ENCODE measurements at places on chromosomes 2 and 18.

DNA sequence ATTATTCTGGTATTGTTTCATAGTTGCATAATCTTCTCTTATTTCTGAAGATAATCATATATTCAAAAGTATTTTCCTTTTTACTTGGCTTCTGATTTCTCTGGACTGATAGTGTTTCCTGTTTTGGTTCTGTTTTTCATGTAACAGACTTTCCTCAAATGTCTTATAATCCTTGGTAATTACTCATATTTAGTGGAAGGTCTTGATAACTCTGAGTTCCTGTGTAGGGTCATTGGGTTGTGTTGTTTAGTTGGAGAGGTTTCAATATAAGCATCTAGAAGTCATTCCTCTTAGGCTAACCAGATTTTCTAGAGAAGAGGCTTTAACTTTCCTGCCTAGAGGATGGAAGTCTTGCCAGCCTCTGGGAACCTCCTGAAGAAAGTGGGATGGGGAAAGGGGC is 23.8 kb downstream of the MFSD6 start:
- DNase-seq = no peak

DNA sequence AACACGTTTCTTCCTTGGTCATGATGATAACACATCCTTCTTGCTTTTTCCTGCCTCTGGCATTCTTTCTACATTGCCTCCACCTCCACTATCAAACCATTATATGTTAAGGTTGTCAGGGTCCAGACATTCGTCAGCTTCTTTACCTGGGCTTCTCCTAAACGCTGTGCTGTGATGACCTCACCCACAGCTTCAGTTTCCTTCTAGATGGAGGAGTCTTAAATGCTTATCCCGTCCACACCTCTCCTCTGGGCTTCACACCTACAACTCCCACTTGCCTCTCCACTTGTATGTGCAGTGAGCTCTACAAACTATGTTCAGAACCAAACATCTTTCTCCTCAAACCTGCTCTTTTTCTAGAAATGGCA is 666 bp upstream of the STAT1 start:
- DNase-seq = no peak

GRCh38 chr2:105934467-105934866 is 189.8 kb downstream of the NCK2 start:
- DNase-seq = no peak

- no peak for DNase-seq
Observed at GRCh38 chr18:28143725-28144124, 33.2 kb downstream of the CDH2 start.

DNA sequence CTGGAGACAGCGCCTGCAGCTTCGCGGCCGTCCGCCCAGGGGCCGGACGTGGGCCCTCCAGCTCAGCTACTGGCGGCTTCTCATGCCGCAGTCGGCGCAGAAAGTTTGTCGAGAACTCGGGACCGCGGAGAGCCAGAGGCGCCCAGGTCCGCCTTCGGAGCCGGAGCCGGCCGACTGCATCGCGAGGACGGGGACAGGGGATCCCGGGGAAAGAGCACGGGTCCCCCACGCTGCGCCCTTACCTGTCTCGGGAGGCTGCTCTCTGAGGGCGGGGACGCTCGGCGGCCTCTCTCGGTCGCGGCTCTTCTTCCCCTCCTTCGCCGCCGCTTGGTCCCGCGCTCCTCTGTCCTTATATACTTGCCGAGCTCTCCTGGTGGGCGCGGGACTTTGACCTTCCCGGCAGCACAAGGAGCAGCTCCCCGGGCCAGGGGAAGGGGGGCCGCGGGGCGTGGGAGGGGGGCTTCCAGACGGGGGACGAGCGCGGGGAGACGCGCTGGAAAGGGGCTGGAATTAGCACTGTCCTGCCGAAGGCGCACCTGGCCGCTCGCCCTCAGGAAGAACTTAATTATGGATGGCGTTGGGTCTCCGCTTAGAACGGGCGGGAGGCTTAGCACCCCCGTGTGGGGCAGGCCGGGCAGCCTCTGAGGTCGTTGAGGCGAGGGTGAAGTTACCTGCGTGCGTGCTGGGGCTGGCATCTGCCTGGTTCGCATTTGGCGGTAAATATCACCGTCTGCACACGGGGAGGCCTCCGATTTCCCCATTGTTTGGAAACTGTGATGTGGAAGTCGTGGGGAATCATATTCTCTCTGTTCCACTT is at the start of gene POMC:
Gene POMC, minus strand, starts transcription at position 325 of the 817 bp plus-strand sequence. CDS start 3,808 bp downstream, outside the sequence.
- peak; percentile 12 for DNase-seq

- peak; percentile 77 for DNase-seq
Observed at GRCh38 chr2:47336259-47337238, 66.4 kb upstream of the MSH2 start.

- no peak for DNase-seq
Observed at GRCh38 chr18:67216846-67217245, 299.7 kb downstream of the DSEL start.

DNA sequence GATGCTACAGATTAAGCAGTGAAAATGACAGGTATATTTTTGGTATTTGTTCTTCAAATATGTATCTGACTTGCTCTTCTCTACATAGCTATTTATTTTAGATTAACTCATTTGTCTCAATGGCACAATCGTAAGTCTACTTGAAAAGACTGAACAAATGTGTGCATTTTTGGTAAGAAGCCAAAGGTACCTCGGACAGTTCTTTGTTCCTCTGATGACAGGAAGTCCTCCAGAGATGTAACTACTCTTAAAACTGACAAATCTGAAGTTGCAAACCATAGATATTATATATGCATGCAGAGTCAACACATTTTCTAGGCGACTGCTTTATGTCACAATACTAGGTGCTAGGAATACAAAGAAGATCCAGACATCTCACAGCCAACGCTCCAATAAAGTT is 36.7 kb downstream of the NDUFAF7 start:
- DNase-seq = no peak

DNA sequence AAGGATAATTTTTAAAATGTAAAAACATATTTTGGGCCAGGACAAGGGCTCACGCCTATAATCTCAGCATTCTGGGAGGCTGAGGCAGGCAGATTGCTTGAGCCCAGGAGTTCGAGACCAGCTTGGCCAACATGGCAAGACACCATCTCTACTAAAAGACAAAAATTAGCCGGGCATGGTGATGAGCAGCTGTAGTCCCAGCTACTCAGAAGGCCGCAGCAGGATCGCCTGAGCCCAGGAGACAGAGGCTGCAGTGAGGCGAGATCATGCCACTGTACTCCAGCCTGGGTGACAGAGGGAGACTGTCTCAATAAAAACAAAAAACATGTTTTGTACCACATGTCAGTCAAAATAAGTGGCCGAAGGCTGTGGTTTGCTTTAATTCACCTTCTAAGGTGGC is 122.5 kb downstream of the HDAC4 start:
- DNase-seq = no peak

GRCh38 chr2:134154246-134154645 is 99.6 kb upstream of the MGAT5 start:
- DNase-seq = peak; percentile 89

DNA sequence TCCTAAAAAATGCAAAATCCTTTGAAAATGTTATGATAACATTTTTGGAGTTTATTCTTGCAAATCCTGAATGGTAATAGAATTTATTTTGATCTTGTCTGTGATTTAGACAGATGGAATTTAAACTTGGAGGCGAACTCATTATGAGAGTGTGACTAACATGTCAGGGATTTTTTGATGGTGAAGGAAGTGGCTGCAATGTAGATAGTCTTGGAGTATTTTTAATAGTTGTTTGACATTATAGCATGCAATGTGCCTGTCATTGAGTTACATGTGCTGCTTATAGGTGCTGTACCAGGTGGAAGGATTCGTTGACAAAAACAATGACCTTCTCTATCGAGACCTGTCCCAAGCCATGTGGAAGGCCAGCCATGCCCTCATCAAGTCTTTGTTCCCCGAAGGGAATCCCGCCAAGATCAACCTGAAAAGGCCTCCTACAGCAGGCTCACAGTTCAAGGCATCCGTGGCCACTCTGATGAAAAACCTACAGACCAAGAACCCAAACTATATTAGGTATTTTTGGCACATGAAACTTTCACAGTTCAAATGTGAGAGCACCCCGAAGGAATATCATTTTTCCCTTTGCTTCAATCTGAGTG is 141.8 kb downstream of the MYO1B start:
- DNase-seq = no peak

DNA sequence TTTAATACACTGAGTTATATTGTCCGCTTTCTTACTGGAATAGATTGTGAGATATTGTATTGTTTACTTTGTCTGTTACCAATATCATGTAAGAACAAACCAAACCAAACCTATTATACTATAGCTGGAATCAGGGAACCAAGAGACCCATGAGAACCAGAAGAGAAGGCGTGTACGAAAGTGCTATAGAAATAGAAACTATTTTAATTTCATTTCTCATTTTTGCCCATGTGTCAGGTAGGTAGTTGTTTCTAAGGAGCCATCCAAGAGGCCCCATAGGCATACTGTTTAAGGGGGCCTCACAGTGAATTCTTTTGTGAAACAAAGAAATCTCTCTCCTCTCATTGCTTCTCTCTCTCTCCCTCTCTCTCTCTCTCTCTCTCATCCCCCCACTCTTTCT is 363.6 kb downstream of the RNF144A start:
- no peak for DNase-seq

DNA sequence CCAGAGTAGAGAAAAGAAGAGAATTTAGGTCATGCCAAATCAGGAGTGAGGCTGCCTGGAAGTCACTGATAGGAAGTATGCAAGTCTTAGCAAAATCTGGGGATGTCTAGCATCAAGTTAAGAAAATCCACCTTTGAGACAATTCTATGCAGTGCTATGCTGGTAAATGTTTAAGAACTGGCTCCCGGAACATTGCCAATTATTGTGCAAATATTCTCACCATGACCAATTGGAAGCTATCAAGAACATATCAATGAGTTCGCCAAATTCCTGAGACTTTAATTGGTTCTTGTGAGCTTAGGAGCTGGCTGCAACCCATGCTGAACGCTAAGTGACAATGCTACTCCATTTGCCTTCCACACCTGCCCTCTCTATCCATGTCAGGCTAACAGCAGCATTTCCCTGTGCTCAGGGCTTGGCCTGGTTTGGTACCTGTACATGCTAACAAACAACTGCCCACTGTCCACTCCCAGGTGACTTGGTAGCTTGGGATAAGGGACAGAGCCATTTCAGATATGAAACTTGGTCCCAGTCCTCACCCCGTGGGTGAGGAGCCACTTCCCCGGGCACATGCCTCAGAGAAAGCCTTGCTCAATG is 172.9 kb upstream of the KLHL29 start:
- DNase-seq = no peak

- no peak for DNase-seq
Observed at GRCh38 chr2:8445580-8445979, 236.3 kb upstream of the ID2 start.

DNA sequence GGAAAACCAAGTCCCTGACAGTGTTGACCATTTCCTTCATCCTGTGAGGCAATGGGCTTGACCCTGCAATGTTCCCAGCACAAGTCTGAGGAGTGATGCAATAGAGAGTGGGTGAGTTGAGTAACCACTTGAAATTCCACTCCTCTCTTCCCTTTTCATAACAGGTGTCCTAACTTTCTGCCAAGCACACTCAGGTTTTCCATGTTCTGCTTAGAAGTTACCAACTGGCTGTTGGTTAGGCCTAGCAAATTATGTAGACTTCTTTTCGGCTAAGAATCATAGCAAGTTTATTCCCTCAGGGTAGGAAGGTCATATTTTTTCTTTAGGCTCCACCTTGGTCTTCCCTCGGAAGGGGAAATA is 11.5 kb downstream of the GNLY start:
- peak; percentile 41 for DNase-seq

DNA sequence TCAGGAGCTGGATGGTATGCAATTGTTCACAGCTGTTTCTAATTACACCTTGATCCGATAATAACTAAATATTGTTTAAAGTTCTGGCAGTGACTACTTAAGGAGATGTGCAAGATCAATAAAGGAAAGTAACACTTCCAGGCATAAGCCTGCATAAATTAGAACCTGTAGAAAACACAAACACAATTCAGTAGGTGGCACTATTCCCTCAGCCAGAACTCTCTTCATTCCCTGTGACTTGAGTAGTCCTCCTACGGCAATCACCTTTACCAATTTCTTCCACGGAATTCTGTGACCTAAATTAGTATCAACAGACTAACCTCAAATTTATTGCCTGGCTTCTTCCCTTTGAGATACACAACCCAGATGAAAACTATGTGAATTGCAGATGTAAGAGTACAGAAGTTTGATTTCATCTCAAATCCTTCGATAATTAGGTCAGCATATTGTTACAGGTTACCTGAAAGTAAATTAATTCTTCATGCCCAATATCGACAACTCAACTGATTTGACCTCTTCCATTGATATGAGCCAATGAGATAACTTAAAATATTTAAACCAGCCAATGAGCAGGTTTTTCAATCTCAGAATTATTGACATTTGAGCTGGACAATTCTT is 137.8 kb downstream of the PID1 start:
- DNase-seq = peak; percentile 9

- DNase-seq = no peak
Observed at GRCh38 chr2:96501886-96502810, 3.0 kb downstream of the NEURL3 start.

DNA sequence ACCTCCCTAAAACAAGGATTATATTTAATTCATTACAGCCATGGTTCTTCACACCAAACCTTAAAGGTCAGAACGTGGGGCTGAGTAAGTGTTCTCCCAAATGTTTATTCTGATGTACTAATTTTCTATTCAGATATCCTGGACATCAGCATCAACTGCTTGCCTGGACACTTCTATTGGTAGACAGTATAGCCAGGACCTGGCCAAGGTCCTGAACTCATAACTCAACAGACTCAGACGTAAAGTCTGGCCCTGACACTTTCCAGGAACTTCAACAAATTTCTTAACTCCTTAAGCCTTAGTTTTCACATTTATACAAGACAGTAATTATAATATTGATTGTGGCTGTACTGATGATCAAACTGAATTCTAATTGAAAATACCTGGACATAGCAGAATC is 89.1 kb downstream of the AKAIN1 start:
- DNase-seq = no peak

GRCh38 chr2:205806143-205806905 is 124.0 kb downstream of the NRP2 start:
- no peak for DNase-seq

DNA sequence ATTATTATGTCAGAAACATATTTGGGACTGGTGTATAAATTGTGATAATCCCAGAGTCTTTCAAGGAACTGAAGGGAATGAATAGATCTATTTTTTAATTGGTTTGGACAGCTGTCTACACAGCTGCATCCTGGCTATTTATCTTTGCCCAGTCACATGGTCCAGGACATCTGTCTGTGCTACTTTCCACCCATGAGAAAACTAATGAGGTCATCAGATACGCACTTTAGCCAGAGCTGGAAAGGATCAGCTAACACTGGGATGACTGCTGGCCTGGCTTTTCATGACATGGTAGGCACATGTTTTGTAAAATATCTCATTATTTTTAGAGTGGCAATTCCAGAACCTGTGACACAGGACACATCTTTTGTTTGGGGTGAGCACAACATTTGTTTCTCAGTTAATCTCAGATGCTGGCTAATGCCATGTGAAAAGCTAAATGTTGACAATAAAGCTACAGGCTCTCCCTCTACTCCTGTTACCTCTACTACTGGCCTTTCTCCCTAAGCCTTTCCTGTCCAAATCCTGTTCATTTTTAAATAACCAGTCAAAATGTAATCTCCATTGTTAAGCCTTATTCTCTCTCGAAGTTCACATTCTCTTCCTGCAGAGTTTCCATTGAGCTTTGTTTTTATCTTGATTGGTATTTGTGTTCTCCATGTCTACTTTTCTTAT is 500.7 kb downstream of the RIT2 start:
- no peak for DNase-seq

GRCh38 chr2:187702157-187702556 is 147.9 kb upstream of the TFPI start:
- DNase-seq = no peak
